ENCODE measurements at places on chromosomes 6 and 20.

DNA sequence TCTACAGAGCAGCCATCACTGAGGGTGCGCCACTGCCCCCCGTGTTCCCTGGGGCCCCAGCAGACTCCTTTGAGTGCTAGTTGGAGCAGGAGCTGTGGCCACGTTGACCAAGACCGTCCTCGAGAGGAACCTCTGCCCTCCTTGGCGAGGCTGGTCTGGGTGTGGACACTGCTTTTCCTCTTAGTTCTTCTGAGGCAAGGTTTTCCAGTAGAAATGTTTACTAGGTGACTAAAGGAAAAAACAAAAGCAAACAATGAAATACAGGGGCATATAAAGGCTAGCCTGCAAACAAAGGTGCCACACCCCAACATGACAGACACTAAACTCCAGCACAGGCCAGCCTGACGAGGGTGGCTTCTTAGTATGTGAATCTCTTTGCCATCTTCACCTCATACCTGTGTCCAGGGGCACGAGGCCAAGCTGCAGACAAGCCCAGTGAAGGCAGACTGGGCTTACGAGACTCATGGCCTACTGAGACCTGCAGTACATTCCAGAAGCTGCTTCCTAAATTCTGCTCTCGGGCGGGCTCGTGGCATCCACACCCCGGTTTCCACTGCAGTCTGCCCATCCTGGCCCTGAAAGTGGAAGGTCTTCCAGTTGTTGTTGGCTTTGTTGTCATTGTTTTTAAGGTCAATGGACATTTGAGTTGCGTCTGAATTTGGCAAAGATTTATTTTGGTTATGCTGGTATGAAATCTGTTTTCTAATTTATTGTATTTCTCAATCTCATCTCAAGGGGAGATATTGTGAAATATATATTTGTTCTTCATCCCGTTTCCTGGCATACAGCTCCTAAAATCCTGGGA lies 39.2 kb downstream of the FAM50B start:
- DNase-seq, result no peak

- peak; percentile 25 for DNase-seq
Measured at GRCh38 chr20:25309395-25310267, 61.7 kb downstream of the PYGB start.

DNA sequence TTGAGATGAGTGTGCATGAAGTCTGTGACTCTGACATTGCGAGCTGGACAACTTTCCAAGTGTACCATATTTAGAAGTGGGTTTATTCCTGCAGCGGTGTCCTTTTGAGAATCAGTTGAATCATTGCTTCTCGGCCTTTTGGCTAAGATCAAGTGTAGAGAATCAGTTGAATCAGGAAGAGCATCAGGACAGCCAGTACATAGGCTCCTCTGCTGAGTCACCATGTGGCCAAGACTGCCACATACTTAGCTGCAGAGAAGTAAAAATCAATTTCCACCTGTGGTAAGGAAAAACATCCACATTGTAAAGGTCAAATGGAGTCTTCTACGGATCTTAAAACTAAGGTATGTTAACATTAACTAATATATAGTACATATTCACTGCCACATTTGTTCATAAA lies 428.4 kb upstream of the MARCKS start:
- DNase-seq, result no peak

GRCh38 chr6:4802312-4802935 lies 26.2 kb downstream of the CDYL start:
- no peak for DNase-seq

DNA sequence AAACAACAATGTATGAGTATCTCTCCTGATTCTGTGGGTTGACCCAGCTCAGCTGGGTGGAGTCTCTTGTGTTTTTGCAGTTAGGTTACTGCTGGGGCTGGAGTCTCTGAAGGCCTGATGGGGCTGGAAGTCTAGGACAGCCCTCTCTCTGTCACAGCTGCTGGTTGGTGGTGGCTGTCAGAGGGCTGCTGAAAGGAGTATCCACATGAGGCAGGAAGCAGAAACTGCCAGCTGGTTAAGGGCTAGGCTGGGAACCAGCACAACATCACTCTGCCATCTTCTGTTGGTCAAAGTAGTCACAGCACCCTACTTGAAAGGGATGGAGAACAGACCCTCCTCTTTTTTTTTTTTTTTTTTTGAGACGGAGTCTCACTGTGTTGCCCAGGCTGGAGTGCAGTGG lies 10.0 kb upstream of the PACSIN1 start:
- no peak for DNase-seq

DNA sequence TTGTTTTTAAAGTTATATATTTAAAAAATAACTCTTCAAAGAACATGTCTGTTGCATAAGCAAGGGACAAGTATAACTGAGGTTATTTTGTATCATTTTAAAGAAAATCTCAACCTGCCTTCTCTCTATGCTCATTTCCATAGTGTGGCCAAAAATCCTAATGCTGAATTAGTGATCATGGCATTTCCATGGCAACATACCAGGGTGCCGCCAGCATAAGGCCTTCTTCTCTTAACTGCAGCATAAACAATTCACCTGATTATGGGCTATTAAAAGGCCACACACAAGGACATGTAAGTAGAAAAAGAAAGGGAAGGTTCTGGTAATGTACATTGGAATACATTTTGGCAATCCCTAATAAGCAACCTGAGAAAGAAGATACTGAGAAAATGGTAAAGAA lies 95.1 kb upstream of the RNF217 start:
- DNase-seq, result no peak

DNA sequence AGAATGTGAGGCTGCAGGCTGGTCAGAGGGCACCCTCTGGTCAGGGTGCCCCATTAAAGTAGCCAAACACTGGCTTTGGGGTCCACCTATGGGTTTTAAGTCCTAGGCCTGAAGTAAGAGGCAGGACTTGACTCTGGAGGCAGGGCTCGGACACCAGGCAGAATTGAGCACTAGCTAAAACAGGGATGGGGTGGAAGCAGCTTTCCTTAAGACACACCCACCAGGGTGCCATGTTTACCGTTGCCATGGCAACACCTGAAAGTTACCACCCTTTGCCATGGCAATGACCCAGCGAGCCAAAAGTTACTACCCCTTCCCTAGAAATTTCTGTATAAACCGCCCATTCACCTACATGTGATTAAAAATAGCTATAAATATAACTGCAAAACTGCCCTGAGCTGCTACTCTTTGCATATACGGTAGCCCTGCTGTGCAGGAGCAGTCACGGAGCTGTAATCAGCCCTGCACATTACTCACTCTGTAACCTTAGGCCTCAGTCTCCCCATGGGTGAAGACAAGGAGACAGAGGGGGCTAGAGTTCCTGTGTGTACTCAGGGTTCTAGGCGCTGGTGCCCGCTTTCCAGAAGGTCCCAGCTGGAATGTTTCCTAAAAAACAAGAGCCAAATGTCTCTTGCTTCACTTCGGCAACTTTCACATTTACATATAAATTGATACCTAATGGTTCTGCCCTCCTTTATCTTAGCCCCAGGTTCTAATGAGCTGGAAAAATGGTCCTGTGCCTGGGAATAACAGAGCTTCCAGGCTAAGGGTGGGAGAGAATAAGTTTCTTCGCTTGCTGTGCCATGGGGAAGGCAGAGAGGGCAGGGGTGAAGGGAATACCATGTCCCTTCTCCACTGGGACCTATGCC lies 27.2 kb upstream of the SRSF6 start:
- no peak for DNase-seq

DNA sequence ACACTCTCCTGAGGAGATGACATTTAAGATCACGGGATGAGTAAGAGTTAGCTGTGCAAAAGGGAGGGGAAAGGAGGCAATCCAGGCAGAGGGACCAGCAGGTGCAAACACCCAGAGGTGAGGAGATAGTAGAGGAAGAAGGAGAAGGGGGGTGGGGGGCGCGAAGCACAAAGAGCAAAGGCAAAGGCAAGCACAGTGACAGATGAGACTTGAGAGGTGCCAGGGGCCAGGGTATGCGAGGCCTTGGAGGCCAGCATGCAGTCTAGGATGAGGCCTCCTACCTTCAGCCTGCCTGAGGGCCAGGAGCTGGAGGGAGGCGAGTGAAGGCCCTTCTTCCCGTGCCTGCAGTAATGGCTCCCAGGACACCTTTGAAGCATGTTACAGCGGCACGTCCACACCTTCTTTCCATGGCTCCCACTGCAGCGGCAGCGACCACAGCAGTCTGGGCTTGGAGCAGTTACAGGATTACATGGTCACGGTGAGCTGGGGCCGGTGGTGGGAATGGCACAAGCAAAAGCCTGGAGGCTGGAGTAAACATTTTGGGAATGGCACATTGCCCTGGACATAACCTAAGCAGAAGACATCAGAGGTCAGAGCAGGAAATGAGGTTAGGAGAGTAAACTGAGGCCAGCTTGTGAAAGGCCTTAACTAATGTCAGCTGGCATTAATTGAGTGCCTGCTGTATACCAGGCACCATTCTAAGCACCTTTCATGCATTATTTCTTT lies 18.6 kb downstream of the CCM2L start:
- DNase-seq, result no peak

GRCh38 chr20:5890773-5891441 lies 59.4 kb downstream of the TRMT6 start:
- DNase-seq, result no peak

GRCh38 chr6:52661551-52661950 lies 9.4 kb upstream of the TMEM14A start:
- no peak for DNase-seq

- no peak for DNase-seq
Measured at GRCh38 chr20:23923311-23923710, 43.8 kb upstream of the CST5 start.

DNA sequence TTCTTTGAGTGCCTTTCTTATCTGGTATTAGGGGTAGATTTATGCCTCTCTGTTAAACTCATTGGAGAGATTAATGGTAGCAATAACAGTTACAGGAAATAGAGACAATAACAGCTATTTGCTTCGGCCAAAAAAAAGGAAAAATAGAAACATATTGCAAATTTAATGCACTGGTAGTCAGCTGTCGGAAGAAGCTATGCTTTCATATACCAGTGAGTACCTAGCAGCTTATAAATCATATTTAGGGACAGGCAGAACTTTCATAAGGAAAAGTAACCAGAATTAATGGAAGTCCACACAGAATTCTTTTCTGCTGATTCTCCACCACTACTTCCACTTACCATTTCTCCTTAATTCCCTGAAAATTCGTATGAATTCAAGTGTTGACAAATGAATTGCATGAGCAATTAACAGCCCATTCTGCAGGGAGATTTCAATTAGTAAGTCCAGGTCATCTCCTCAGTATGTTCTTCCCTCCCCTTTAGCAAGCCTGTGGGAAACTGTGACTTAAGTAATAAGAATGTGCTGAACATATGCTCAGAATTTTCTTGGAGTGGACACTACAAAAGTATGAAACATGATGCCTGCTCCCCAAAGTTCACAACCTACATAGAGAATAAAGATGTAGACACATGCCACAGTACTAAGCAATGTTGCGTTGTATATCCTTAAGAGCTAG lies 196.7 kb upstream of the KCNQ5 start:
- DNase-seq, result peak; percentile 64

DNA sequence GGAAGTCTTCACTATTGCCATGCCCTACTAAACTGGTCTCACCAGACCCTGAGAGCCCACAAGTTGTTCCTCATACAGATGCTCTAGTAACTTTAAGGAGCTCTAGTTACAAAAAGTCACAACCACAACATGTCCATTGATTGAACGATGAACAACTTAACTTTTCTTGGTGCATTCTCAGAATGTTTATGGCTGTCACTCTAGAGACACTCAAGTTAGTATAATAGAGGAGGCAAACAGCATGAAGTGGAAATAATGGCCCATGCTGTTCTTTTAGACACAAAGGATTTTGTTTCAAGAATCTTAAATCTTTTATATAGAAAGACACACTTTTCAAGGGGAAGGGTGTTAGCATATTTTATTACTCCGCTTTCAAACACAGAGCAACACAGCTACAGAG lies 934.4 kb downstream of the HACE1 start:
- no peak for DNase-seq

- DNase-seq, result no peak
Measured at GRCh38 chr20:33790566-33790965, 20.6 kb upstream of the CHMP4B start.

DNA sequence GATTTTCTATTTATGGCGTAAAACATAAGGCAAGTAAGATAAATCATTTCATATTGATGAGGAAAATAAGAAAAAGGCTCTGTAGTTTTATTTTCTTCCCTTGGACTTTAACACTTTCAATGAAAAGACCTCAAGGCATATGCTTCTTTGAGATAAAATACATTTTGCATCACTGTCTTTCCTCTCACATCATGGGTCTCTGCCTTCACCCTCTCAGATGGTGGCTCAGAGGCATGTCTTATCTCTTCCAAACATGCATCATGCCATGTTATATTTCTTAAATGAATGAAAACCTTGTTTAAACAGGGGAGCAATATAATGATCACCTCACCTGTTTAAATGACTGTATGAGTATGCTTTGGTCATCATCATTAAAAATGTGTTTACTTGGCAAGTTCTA lies 59.3 kb downstream of the PRL start:
- no peak for DNase-seq

- DNase-seq, result no peak
Measured at GRCh38 chr6:44028789-44029310, 98.4 kb downstream of the MRPL14 start.

DNA sequence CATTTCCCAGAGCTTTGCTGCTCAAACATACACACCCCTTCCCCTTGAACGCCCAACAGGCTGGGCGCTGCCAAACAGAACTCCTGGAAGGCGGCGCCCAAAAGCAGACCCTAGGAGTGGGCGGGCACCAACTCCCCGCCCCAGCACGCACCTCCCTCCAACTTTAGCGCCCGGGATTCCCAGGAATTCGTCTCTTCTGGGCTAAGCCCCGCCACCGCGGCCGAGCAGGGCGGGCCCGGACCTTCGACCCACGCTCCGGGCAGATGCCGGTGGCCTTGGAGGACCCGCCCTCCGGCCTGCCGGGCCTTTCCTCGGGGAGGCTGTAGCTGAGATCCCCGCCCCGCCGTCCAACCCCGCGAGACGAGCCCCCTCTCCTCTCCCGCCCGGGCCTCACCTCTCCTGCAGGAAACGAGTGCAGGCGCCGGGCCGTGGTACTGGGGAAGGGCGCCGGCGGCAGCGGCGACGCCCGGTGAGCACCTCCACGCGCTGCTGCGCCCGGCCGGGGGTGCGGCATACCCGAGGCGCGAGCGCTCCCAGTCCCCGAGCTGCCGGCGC lies 659 bp downstream of the MCUR1 start:
- peak; percentile 39 for DNase-seq
